ENCODE measurements at places on chromosomes 6 and 20. TPM values are rescaled to one million over a fixed set of nuclear protein-coding genes. Genes with fewer than 3 reads are reported as not detected.
A peak's percentile ranks its signal among the peaks of the same experiment; 100 is the strongest.

BMP5 gene
- total RNA-seq = not detected

NSFL1C gene
- total RNA-seq = 50.1 TPM

ADAT2 gene
- 6.9 TPM for total RNA-seq

SMIM26 gene
- total RNA-seq = 82.7 TPM

THBD gene
- 0.99 TPM for total RNA-seq

TMEM217 gene
- 13.0 TPM for total RNA-seq

ALDH8A1 gene
- total RNA-seq = 3.6 TPM

TREML2 gene
- not detected for total RNA-seq

FBXL4 gene
- total RNA-seq = 39.4 TPM

FNDC1 gene
- total RNA-seq = not detected

SCAND1 gene
- total RNA-seq = 86.8 TPM

HCRTR2 gene
- not detected for total RNA-seq

DNA sequence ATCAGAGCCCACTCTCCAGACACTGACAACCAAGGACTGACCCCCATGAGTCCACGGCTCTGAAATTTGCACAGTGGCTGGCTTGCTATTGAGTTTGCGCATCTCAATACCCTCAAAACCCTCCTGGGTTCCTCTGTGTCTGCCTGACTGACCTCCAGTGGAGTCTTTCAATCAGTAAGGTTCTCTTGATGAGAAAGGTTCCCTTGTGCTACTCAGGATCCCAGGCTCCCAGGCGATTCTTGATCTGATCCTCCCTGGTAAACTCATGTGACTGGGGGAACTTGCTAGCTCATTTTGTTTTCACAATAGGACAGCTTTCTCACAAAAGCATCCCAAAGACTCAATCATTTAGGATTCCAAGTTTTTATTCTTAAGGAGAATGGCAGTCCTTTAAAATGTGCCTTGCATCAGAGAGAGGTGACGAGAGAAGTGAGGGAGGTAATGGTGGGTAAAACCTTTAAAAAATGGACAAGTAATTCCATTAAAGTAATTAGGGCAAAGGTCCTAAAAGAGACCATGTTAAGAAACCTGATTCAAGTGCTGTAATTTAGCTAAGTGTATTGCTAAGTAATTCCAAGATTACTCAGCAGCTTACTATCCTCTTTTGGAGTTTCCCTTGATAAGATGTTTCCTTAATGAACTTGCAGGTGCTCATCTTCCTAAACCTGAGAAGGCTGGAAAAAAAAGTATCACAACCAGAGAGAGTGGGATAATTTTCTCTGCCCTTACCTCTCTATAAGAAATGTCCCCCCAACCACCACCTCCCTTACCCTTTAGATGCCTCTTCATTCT lies 304.7 kb upstream of the SGK1 start:
- no peak for DNase-seq

- DNase-seq = peak; percentile 10
Observed at GRCh38 chr6:36195471-36196112, 952 bp upstream of the BRPF3 start.

GRCh38 chr20:45765980-45766379 lies 25.7 kb downstream of the WFDC3 start:
- no peak for DNase-seq

DNA sequence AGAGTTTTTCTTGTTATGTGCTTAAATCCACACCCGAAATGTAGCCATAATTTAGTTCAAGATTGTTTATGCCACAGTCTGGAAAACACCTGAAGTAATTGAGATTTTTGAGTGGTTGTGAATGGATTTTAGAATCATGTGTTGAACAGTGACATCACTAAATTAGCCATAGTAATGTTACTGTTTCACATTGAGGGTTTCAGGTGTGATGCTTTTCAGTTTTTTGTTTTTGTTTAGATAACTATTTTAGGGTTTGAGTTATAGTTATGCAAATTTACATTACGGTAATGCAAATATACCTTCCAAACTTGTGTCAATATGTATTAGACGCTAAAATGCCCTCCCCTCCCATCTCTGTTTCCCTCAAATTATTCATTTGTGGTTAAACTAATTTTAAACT lies 22.9 kb downstream of the QKI start:
- DNase-seq = no peak

GRCh38 chr6:129138739-129139405 lies 255.9 kb downstream of the LAMA2 start:
- no peak for DNase-seq

DNA sequence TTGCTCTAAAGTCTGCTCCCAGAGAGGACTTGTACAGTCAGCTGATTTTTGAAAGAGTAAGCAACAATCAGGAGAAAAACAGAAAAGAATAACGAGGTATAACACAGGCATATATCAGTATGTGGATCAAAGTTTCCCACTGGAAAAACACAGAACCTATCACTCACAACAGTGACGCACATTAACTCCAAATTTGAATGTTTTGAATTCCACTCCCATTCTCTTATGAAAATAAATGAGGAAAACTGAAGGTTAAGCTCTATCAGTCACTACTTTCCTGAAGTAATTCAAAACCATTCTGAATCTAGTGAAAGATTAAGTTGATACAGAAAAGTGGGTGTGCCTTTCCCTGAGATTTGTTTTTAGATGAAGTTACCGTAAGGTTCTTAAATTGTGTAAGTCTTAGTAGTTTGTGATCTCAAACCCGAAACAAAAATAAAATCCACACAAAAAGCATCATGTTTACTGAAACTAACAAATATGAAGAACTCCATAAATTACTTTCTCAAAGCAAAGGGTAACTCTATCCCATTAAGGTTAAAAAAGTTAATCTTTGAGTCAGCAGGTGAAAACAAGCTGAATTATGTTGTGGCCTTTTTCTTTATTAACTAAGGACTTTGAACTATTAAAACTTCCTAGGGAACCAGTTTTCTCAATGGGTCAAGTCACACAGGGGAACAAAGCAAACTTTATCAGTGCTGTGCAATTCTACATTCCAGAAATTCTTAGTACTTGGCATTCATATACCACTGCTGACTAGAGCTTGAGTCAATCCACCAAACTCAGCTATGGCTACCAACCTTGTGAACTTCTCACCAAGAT lies 115.7 kb downstream of the OGFRL1 start:
- DNase-seq = peak; percentile 99

DNA sequence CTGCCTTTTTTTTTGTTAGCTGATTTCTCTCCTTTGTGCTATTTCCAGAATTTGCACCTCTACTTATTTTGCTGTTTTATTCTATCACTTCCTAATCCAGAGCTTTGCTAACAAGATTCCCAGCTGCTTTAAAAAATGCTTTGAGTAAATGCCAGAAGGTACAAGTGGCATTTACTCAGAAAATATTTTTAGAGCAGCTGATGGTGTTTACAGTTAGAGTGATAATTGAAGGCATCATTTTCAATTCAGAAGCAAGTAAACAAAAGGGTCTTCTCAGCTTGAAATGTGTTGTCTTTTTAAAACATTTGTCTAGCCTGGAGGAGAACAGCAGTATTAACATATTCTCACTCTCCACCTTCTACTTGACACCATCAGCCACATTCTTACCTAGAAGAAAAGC lies 99.9 kb downstream of the OTOR start:
- DNase-seq = no peak

- peak; percentile 84 for DNase-seq
Observed at GRCh38 chr6:39882531-39882899, 51.7 kb downstream of the MOCS1 start.

GRCh38 chr20:24046888-24047287 lies 58.3 kb upstream of the GGTLC1 start:
- DNase-seq = no peak

- no peak for DNase-seq
Observed at GRCh38 chr6:37913210-37913609, 93.7 kb downstream of the ZFAND3 start.

GRCh38 chr20:38238829-38239228 lies 21.7 kb downstream of the KIAA1755 start:
- peak; percentile 58 for DNase-seq

DNA sequence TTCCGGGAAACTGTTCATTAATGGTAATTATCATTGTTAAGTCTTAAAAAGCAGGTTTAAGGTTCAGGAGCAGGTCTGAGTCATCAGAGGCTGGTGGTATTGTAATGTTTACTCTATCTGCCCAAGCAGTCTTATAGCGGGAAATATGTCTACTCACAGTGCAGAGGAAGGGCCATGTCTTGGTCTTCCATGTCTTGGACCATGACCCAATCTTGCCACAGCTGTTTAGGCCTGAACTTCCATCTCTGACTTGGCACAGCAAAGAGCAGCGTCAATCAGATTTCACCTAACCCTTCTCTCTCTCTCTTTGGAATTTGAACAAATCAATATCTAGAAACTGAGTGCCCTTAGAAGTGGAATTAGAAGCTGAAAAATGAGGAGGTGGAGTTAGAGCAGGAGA lies 25.8 kb downstream of the SLC2A12 start:
- peak; percentile 80 for DNase-seq

DNA sequence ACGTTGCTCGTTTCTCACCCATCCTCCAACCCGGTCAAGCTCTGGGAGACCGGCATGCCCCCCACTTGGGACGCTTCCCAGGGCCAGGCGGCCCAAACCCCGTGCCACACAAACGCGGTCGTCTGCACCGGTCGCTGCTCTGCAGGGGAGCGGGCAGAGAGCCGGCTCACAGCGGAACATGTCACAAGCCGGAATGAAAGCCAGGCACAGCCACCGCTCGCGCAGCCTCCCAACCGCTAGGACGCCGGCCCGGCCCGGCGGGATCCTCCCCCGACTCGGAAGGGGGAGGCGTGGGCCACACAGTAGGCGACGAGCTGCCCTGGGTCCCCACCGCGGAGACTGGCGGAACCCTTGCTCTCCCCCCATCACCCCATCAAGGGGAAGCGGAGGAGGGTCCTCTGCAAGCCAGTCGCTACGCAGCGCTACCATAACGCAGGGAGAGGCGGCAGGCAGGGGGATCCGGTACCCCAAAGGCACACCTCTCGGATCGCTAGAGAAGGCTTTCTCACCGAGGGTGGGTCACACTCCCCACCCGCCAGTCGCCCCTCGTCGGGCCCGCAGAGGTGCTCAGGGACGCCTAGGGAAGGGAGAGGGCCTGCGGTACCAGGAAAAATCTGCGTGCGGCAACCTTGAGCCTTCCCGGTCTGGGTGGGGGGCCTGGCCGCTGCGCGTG lies 768.4 kb upstream of the DEFB115 start:
- DNase-seq = no peak

DNA sequence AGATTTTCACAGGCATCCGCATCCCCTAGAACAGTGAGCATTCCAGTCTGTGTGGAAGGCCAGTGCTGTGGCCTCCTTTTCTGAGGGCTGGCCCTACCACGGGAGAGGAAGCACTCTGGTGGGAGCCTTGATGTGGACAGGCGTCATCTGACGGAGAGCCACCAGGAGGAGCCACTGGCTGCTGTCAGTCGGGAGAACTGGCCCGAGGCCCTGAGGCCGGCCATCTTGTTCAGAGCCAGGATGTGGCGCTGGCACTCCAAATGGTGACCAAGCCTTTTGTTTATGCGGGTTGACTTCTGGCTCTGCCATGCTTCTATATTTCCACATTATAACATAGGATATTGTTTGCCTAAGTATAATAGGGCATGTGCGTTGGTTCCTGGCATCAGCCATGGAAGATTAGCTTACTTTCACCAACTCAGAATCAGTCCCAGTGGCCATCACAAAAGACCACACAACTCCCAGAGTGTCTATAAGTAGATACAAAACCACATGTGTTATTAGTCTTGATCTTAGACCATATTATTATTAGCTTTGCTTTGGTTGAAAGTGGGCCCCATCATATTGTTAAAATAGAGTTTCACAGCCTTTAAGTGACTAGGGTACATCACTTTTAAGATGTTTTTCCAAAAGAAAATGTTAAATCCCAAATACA lies 273.9 kb upstream of the TAB2 start:
- no peak for DNase-seq

- peak; percentile 98 for DNase-seq
Observed at GRCh38 chr6:28985462-28986164, 19.5 kb downstream of the ZNF311 start.

- no peak for DNase-seq
Observed at GRCh38 chr20:36177716-36178115, 23.2 kb downstream of the EPB41L1 start.
